Effector memory CD8-positive, alpha-beta T cell (primary cell): ENCODE measurements at places on chromosomes 16 and 17.

GRCh38 chr17:66943484-66943883 is 21.0 kb upstream of the CACNG4 start:
- DNase-seq, result no peak

GRCh38 chr17:76545918-76546555 is 6.2 kb downstream of the PRCD start:
- DNase-seq, result no peak

GRCh38 chr17:80466188-80466705 is 10.2 kb downstream of the NPTX1 start:
- no peak for DNase-seq

- DNase-seq, result peak; percentile 49
Observed at GRCh38 chr16:82263521-82264143, 93.6 kb upstream of the MPHOSPH6 start.

DNA sequence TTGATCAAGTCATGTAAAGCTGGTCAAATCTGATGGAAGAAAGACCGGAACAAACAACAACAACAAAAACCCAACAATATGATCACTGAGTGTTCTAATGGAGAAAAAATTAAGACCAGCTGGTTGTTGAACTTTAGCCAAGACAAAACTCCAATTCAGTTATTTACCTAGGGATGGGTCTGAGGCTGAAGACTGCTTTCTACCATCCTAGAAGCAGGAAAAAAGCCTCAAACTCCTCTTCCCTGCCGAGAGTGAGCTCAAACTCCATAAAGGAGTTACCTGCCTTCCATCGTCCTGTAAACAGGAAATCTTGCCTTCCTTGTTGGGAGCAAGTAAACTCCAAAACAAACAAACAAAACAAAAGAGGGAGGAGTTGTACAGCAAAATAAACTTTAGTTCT is 23.1 kb upstream of the TMEM98 start:
- no peak for DNase-seq
